ENCODE measurements at places on chromosomes 7 and 10.

- DNase-seq = no peak
Measured at GRCh38 chr10:1255600-1256431, 199.6 kb downstream of the WDR37 start.

DNA sequence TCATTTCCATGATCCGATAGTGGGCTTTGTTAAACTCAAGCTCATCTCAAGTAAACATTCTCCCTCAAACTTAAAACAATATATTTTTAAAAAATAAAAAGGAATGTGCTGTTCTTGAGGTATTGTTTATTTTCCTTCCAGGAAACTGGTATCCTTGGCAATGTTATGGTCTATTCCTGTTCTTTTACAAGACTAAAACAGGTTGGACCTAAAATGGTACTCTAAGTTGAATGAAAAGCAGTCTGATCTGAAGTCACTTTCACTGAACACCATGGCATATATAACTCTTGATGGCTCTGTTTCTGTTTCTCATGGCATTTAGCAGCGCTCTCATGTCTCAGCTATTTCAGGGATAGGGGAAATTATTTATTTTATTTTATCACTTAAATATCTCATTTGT, 70.1 kb downstream of the PODXL start:
- DNase-seq = no peak

GRCh38 chr7:35752742-35753141, 48.1 kb upstream of the SEPTIN7 start:
- no peak for DNase-seq

DNA sequence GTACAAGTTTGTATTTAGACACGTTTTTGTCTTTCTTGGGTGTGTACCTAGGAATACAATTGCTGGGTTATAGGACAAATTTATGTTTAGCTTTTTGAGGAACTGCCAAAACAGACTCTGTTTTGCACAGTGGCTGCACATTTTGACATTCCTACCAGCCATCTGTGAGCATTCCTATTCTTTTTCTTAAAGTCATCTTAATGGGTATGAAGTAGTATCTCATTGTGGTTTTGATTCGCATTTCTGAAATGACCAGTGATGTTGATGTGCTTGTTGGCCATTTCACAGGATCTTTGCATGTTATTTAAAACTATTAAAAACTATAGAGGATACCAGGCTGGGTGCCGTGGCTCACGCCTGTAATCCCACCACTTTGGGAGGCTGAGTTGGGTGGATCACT, 32.6 kb upstream of the IL15RA start:
- DNase-seq = no peak

- DNase-seq = peak; percentile 84
Measured at GRCh38 chr7:129376778-129377700, 57.2 kb upstream of the STRIP2 start.

DNA sequence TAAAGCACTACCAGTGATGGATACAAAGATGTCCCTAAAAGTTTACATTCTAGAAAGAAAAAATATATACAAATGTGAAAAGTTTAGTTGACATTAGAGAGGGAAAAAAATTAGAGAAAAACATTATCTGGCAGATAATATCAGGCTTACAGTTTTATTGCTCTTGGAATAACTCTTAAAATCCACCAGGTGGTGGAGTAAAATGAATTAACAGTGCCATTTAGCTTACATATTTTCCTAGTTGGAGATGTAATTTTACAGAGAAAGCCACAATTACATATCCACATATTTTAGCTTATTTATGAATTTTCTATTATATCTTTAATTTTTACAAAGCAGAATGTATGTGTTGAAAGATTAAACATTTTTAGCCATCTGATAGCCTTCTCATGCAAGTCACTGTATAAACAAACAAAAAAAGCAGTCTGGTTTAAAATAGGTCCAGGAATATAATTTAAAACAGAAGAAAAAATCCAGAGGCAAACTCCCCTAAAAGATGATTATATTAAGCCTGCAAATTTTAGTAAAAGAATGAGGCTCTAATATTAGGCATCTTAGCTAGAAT, 6.5 kb downstream of the CABCOCO1 start:
- no peak for DNase-seq

- no peak for DNase-seq
Measured at GRCh38 chr7:44988701-44989100, 9.9 kb upstream of the MYO1G start.
